Brain pericyte (primary cell): ENCODE measurements at places on chromosomes 16 and 17.

DNA sequence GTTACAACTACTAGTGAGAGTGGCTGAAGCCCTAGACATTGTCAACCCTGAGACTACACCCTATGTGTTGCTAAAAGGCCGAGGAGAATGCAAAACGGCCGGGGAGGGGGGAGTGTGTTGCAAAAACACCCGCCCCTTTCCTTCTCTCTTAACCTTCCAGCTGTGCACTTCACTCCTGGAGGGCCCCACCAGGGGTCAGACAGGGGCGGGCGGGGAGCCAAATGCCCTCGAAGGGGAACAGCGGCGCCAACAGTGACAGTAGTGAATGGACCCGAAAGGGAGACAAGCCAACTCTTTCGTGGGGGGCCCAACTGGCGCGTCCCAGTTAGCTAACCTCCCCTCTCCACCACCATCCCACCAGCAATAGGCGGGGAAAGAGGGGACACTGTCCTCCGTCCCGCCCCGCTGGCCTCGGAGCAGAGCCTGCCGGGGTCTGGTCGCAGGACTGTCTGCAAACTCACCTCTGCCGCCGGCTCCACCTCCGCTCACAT lies 352 bp downstream of the MARF1 start:
- DNase-seq: no peak

DNA sequence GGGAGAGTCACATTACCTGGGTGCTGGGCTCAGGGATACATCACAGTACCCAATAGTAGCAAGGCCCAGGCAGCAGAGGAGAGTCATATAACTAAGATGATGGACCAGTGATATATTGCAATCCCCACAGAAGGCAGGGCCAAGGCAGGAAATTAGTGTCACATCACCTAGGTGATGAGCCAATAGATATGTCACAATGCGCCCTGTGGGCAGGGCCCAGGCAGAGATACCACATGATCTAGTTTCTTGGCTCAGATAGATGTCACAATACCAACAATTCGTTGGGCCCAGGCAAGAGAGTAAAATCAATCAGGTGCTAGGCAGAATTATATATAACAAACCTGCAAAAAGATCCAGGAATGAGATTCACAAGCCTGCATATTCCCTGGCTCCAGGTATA lies 2111.5 kb downstream of the TP53TG3F start:
- DNase-seq: no peak

- DNase-seq: no peak
Observed at GRCh38 chr17:28331891-28332420, 3.3 kb downstream of the IFT20 start.

GRCh38 chr17:56902348-56902747 lies 11.5 kb downstream of the TRIM25 start:
- DNase-seq: no peak

- DNase-seq: no peak
Observed at GRCh38 chr17:82392209-82392920, 20.8 kb downstream of the UTS2R start.

GRCh38 chr17:520447-521182 lies 168.0 kb upstream of the RPH3AL start:
- DNase-seq: no peak

GRCh38 chr17:11644265-11645212 lies 46.3 kb downstream of the DNAH9 start:
- no peak for DNase-seq

DNA sequence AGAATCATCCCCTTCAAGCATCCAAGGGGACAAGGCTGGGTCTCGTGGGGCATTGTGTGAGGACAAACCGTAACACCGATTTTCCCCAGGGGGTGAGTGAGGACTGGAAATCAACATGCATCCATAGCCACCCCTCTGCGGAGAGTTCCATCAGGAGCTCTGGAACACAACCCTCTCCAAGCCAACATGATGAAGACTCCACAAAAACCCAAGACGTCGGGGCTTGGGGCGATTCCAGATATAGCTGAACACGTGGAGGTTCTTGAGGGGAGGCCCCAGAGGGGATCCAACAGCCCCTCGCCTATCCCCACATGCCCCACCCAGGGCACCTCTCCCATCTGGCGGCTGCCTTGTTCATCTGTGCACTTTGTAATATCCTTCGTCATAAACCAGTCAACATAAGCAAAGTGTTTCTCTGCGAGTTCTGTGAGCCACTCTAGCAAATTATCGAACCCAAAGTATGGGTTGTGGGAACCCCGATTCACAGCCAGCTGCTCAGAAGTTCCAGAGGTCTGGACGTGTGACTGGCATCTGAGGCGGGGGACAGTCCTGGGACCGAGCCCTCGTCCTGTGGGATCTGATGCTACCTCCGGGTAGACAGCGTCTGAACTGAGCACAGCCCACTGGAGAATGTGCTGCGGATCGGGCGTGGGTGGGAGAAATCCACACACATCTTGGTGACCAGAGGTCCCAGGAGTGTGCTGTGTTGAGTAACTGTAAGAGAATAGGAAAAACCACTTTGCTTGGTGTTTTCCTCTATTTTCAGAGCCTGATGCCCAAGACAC lies 55.5 kb downstream of the RPH3AL start:
- no peak for DNase-seq

- no peak for DNase-seq
Observed at GRCh38 chr16:526181-527014, 1.1 kb upstream of the CAPN15 start.

GRCh38 chr17:38538906-38539305 lies 66.8 kb downstream of the SRCIN1 start:
- DNase-seq: no peak

DNA sequence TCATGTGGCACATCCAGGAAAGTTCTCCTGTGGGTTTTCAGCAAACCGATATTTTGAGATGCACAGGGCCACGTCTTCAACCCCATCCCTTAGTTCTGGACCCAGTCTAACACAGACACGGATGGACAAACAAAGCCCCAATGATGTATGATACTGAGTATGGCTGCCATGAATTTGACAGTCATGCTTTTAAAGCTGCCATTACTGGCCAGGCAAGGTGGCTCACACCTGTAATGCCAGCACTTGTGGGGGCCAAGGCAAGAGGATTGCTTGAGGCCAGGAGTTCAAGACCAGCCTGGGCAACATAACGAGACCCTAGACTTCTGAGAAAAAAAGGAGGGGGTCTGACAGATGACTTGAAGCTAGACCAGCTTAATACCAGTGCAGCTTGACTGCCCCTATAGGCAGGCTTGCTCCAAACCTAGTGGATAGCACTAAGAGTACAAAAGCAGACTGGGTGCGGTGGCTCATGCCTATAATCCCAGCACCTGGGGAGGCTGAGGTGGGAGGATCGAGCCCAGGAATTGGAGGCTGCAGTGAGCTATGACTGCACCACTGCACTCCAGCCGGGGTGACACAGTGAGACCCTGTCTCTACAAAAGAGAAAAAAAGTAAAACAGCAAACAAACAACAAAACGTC lies 10.8 kb upstream of the ZNF629 start:
- no peak for DNase-seq

- no peak for DNase-seq
Observed at GRCh38 chr16:61813339-61813738, 222.9 kb downstream of the CDH8 start.

DNA sequence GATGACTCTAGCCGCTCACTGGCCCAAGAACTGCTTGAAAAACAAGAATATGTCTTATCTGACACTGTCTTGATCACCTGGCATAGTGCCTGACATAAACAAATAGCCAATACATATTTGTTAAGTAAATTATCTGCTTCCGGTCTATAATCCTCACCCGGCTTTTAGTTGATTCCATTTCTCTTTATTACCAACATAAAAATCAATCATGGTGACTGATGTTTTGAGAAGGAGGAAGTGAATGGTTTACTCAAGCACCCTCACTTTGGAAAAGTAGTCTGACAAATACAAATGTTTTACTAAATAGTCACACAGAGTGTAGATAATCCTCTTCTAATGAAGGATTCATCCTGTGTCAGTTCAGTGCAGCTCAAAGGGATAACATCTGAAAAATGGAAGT lies 47.0 kb downstream of the SKAP1 start:
- DNase-seq: no peak

DNA sequence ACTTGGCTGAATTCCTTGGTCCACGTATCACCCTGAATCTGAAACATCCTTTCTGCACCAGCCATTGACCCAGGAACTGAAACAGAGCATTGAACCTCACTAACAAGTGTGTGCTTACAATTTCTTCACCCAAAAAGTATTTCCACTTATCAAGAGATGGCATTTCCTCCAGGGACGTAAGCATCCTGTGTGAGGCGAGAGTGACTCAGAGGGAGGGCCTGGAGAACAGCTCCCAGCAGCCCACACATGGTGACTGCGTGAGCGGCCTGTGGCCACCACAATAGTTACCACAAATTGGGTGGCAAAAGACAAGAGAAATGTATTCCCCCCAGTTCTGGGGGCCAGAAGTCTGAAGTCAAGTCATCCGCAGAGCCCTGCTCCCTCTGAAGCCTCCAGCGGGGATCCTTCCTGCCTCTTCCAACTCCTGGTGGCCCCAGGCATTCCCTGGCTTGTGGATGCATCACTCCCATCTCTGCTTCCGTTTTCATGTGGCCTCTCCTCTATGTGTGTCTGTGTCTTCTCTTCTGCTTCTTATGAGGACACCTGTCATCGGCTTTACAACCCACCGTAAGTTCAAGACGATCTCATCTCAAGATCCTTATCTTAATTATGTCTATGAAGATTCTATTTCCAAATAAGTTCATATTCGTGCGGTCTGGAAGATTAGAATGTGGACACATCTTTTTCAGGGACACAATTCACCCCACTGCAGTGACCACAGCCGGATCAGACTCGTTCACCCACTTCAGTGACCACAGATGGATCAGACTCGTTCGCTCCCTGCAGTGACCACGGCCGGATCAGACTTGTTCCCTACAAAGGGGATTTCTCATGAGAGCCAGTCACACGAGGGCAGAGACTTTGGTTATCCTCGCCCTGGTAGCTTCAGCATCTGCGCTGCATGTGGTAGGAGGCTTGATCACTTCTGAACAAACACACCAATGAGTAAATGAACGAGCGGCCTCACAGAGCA lies 122.6 kb upstream of the FOXF1 start:
- DNase-seq: no peak

DNA sequence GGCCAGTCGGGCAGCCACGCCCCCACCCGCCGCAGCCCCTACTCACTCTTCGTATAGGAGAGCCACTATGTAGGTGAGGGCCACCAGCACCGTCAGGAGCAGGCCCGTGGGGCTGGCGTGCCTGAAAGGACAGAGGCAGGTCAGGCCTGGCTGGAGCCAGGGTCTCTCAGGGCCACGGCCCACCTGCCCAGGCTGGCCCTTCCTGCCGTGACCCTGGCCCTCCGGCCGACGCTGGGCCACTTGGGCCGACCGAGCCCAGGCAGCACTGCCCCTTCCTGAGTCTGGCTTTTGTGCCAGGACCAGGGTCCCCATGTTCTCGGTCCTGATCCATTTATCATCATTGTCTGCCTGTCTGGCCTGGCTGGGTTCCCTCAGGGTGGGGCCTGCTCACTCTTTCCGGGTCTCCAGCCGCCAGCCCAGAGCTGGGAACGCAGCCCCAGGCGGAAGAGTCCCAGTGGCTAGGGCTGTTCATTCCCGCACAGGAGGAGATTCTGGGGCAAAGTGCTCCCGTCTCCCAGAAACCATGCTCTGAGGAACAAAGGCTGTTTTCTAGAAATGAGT lies 10.1 kb upstream of the RASD1 start:
- no peak for DNase-seq
